ENCODE measurements at places on chromosomes 2 and 18.

DNA sequence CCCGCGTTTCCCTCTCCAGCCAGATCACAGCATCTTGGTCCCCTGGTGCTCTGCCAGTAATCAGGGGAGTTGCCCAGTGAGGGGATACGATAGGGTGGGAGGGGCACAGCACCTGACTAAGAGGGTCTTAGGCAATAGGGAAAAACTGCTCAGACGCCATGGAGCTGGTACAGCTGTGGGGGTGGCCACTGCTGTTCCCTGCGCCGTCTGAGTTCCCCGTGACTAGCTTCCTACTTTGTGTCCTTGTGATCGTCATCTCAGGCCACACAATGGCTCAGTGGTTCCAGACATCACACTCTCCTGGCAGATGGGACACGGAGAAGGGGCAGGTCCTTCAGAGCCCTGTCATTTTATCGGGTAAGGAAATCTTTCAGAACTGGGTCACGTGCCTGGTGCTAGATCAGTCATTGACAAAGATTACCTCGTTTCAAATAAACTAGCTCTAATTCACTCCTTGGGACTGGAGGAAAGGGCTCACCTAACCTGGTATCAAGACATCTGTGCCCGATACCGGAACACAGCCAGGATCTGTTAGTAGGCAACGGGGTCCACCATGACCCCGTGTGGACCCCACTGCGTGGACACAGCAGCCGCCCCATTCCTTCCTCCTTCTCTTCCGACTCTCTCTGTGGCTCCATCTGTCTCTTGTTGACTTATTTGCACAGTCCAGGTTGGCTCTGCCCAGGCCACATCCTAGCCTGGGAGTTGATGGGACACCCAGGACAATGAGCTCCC, 101.6 kb downstream of the PTGR3 start:
- no peak for DNase-seq

DNA sequence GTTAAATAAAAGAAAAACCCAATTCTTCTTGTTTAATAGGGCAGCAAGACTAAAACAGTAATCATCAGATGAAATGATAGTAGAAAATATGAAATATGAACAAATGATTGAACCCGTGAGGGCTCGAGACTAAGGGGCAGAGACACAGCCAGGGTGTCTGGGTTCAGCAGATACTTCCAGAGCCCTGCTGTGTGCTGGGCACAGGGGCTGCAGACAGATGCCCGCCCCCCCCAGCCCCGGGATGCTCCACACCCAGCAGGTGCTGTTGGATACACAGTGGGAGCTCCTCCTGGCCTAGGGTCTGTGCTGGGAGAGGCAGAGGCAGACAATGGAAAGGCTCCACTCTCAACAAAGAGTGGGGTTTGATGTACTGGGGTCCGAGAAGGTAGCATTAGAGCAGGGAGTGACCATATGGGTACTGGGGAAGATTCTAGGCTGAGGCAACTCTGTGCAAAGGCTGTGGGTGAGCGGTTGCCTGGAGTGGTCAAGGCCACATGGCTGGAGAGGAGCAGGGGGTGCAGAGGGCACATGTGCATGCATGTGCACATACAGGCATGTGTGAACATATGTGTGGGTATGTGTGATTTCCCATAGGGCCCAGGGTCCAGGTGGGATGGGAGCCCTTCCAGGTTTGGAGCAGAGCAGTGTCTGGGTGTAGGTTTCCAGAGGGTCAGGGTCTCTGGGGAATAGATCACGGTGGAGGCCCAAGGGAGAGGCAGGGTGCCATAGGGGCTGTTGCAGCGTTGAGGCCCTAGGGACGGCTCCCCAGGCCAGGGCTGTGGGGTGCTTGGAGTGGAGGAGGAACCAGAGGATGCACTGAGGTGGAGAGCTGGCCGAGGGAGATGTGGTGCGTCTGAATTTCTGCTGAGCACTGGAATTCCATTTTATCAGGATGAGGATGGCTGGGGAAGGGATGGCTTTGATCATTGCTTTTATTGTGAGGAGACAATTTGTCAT, 36.7 kb downstream of the LDLRAD4 start:
- DNase-seq: no peak

GRCh38 chr2:177235855-177236437, 23.4 kb downstream of the HNRNPA3 start:
- no peak for DNase-seq

GRCh38 chr2:73933194-73933593, 6.5 kb downstream of the DGUOK start:
- DNase-seq: no peak

DNA sequence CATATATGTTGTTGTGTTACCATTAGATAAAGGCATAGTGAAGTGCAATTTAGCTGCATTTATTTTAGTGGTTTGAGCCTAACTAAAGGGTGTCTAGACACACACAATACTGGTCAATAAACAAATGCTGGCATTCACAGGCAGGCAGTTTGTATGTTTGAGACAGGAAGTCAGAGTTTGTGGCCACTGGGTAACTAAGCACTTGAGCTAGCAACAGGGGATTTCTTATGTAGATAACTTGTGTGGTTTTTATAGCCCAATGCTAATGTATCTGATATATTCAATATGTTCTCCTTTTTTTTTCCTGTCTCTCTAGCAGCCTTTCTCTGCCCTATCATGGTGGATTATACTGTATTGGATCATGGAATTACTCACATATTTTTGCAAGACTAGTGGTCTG, 38.1 kb downstream of the LRRTM4 start:
- DNase-seq: no peak

- DNase-seq: no peak
Measured at GRCh38 chr18:12060182-12060870, 33.3 kb upstream of the ANKRD62 start.

DNA sequence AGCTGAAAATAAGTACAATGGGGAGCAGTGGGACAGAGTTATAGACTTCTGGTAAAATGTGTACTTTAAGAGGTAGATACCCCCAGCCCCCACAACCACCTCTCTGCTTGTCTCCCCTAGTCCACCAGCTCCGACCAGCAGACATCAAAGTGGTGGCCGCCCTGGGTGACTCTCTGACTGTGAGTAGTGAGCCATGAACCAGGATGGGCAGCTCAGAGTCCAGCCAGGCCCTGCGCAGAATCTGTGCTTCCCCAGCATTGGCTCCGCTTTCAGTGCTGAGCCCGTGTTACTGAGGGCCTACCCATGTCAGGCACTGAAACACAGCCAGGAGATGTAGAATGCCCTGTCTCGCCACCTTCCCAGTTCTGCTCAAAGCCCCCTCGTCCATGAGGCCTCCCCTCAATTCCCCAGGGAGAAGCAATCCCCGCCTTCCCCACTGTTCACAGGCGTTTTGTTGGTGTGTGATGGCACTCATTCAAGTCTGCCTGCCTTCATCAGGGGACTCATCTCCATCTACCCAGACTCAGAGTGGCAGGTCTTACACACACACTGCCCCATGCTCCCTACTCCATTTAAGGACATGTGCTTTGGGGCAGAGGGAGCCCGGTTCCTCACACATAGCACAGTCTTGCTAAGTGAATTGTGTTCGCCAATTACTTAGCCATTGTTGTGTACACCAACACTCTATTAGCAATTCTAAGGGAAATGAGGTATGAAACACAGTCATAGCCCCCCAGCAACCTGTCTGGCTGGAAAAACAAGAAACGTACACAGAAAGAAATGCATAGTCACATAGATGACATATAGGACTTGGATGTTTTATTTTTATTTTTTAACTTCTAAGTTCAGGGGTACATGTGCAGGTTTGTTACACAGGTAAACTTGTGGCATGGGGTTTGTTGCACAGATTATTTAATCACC, 122.6 kb downstream of the PLB1 start:
- no peak for DNase-seq

DNA sequence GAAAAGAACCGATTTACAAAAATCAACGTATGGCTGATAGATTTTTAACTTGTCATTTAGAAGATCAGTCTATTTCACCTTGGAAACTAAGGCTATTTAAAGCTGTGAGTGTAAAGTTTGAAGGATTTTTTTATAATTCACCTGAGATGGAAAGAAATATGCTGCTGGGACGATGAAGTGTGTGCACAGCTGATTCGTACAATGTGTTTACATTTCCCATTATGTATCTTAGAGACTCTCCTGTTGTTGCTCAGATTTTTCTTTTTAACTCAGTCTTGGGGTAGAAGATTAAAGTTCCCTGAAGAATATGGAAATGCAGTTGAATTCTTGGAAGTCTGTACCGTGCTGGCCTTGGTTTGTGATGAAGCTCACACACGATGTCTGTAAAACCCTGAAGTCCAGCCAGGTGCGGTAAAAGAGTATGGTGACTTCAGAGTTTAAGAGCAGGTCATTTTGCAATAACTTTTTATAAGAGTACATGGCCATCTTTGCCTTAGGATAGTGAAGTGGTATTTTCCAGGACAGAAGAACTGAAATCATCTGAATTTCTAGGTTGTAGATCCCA, 250.1 kb downstream of the PRKCE start:
- DNase-seq: no peak

DNA sequence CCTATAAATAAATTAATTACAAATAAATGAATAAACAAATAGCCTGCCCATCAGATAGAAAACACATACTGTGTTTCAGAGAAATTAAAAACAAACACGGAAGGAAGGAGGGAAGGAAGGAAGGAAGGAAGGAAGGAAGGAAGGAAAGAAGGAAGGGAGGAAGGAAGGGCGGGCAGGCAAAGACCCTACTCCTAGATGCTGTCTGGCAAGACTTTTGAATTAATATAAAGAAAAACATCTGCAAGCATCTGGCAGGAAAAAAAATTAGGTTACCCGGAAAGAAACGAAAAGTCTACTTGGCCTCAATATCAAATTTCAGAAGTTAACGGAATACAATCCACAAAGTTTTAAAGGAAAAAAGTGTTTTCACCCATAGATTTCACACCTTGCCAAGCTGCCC, 49.1 kb downstream of the LOXHD1 start:
- no peak for DNase-seq

- no peak for DNase-seq
Measured at GRCh38 chr2:72940786-72941185, 23.5 kb downstream of the EMX1 start.

DNA sequence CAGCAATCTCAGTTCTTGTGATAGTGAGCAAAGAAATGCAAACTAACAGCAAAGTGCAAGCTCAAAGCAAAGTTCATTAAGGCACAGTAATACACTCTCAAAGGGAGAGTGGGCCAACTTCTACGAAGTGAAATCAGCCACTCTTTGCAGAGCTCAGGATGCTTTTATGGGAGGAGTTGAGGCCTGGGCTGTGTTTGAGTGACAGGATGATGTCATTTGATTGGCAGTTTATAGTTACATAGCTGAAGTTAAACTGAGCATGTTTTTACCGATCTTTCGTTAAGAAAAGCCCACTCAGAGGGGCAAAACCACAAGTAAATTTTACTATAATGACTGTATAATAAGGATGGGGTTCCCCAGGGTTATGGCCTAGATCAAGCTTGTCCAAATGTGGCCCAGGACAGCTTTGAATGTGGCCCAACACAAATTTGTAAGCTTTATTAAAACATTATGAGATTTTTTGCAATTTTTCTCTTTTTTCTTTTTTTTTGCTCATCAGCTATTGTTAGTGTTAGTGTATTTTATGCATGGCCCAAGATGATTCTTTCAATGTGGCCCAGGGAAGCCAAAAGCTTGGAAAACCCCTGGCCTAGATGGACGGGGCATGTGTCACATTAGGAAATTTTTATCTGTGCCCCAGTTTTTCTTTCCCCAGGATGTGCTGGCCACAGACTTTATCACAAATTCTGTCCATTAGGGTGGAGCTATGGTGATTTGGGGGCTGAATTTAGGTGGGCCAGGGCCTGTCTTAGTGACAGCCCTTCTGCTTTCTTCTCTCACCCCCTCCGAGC, 8.3 kb upstream of the DNAH7 start:
- peak; percentile 17 for DNase-seq

- DNase-seq: peak; percentile 79
Measured at GRCh38 chr2:96554293-96555145, 18.0 kb downstream of the ARID5A start.

GRCh38 chr2:9753665-9754531, 89.4 kb upstream of the TAF1B start:
- DNase-seq: peak; percentile 18

DNA sequence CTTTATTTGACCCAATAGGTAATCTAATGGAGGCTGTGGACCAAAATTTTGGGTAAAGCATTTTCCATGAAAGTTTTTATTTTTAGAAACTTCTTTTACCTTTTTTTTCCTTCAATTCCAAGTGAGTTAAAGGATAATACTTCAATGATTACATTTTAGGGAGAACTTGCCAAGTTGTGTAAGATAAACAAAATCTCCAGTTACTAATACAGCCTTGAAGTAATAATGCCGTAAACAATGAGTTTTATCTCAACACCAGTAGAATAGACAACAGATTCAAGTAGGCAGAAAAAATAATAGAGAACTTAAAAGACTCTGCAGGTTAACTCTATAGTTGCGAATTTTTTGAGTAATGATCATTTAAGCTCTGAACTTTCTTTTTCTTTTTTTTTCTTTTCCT, 807.4 kb downstream of the CNTNAP5 start:
- DNase-seq: no peak

- no peak for DNase-seq
Measured at GRCh38 chr2:10704034-10704594, 14.3 kb upstream of the NOL10 start.

DNA sequence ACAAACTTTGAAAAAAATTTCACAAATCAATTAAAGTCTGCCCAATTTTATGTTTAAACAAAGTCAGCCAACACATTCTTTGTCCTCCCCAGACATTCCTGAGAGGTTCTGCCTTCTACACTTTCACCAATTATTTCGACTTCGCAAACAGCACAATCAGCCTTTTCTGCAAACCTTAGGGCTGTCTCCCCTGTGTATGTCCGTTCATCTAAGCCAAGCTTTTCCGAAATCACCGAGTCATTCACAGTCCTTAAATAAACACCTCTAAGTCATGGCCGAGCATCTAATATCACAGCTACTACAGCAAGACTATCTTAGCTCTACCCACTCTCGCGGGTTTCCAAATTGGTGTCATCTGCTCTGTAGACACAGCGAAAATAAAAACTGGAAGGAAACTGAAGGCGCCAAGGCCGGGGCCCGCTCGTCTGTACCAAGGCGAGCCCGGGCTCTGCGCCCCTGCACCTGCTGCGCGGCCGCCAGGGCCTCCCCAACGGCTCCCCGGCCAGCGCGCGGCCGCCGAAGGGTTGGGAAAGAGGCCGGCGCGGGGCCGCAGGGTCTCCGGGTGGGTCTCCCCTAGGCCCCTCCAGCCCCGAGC, 730 bp downstream of the ODC1 start:
- DNase-seq: peak; percentile 48

GRCh38 chr2:174630107-174630506, 32.5 kb upstream of the WIPF1 start:
- no peak for DNase-seq

DNA sequence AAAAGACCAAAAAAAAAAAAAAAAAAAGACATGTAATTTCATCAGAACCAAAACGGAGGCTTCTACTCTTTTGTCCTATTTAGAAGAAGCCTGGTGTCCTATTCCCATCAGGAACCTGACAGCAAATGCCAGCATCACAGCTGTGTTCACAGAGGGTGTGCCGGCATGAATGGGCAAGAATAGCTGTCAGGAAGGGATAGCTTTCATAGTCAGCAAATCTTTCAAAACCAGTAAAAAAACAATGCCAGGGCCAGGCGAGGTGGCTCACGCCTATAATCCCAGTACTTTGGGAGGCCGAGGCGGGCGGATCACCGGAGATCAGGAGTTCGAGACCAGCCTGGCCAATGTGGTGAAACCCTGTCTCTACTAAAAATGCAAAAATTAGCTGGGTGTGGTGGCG, 231.8 kb upstream of the PXDN start:
- DNase-seq: no peak

GRCh38 chr2:39625927-39626270, 39.8 kb upstream of the TMEM178A start:
- no peak for DNase-seq

- no peak for DNase-seq
Measured at GRCh38 chr18:22303927-22304326, 113.8 kb downstream of the CTAGE1 start.

- DNase-seq: no peak
Measured at GRCh38 chr2:197136452-197136851, 174.1 kb downstream of the ANKRD44 start.

Data from CD4-positive, CD25-positive, alpha-beta regulatory T cell (primary cell).